COR-L47 (cell line): ENCODE measurements at places on chromosomes 3 and 15.

DNA sequence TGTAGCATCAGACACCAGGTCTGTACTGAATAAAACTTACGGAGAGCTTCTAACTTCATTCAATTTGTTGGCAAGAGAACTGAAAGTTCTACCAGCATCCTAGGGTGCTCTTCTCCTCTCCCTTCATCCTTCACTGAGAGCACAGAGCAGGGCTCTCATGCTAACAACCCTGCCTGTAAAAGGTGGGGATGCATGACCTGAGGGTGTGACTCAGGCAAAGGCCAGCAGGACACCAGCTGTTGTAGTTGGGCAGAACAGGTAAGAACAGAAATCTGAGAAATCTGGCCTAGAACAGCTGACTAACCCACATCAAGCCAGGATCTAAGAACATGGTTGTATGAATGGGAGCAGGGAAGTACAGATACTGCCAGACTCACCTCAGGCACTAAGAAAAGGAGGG, 64.2 kb downstream of the MYLK start:
- no peak for DNase-seq

- DNase-seq: no peak
These were observed 78.2 kb downstream of the TM2D3 start for GRCh38 chr15:101573951-101574350.

GRCh38 chr3:177778633-177779032, 581.4 kb upstream of the TBL1XR1 start:
- DNase-seq: no peak

DNA sequence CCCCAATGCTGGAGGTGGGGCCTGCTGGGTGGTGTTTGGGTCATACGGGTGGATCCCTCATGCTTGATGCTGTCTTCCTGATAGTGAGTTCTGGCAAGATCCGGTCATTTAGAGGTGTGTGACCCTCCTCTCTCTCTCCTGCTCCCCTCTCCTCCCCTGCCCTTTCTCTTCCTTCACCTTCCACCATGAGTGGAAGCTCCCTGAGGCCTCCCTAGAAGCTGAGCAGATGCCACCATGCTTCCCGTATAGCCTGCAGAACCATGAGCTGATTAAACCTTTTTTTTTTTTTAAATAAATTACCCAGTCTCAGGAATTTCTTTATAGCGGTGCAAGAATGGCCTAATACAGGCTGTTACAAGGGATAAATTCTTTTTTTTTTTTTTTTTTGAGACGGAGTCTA, 36.3 kb upstream of the IQSEC1 start:
- no peak for DNase-seq

- no peak for DNase-seq
These were observed 7.5 kb upstream of the RHO start for GRCh38 chr3:129520960-129521359.

DNA sequence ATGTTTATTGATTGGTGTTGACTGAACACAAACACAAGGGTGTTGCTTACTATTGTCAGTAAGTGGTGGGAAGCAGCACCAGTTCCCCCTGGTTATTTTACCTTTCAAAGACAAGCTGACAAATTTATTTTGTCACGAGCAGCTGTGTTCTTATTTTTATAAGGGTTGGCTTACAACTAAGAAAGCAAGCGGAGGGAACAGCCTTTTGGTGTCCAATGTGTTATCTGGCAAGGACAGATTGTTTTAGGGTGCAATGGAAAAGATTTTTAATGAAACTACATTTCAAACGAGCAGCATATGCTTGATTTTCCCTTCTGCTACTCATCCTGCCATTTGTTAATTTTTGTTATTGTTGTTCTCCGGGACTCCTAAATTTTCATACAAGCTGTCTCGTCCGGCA, 920.6 kb upstream of the CFAP20DC start:
- DNase-seq: no peak

DNA sequence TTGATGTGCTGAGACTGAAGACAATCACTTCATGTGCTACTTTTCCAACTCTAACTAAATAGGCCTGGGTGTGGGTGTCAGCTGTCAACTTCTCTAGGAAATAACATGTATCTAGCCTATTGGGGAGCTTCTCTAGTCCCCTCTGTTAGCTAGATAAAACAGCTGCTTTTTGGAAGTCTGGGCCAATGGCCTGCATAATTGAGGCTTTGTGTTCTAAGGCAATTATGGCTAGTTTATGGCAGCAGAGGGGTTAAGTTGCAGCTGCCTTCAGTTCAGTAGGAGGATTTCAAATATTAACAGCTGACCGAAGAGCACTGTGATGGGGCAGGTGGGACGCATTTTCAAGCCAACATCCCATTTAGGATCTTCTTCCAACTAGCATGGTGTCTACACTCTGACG, 6.4 kb downstream of the COL8A1 start:
- no peak for DNase-seq

DNA sequence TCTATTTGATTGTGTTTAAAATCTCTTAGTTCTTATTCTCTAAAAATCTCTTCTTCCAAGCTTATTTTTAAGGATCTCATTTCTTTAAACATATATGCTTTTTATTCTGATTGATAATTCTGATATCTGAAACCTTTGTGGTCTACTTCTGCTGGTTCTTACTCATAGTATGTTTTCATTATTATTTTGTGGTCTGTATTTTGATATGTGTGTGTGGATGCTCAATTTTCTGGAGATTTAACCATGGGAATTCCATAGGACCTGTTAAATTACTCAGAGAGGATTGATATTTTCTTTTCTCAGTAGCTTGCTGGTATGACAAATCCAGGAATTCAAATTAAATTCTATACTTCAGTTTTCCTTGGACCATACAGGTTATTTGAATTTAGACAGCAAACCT, 14.7 kb upstream of the HHLA2 start:
- no peak for DNase-seq

DNA sequence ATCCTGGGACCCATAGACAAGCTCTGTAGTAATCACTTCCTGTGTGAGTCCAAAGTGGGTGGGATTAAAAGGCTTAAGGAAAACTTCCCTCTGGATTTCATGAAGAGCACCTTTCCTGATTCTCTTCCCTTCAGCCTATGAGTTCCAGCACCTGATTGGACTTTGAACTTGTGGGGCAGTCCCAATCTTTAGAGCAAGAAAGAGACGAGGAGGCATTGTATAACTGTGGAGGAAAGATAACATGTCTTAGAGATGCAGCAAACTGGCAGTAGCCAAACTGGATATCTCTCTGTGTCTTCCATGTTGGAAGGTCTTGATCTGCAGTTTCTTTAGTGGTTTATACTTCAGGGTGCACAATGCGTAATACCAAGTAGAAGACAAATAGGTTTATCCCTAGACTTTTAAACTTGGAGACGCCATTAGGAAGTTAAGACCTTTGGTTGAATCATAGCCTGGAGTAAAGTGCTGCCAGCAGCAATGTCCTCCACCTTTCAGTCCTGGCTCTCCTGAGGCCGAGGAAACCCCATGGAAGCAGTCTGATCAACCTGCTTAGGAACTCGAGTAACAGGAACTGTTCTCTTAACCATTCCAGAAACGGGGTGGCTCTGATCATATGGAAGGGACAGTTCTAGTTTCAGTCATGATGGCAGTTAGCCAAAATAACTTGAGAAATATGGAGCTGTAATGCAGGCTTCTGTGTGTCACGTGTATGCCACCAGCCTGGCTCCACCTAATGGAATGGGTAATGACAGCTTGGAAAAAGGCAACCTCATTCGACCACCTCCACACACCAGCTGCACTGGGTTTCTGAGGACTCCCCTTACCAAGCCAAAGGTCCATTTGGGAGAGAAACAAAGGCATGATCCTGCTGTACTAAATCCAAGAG, 4.7 kb downstream of the EIF1B start:
- DNase-seq: no peak

GRCh38 chr3:194854659-194855390, 169.1 kb downstream of the FAM43A start:
- no peak for DNase-seq

- DNase-seq: no peak
These were observed 16.0 kb downstream of the H1-8 start for GRCh38 chr3:129558772-129559564.

- no peak for DNase-seq
These were observed 131.6 kb upstream of the CMC1 start for GRCh38 chr3:28109829-28110228.

- DNase-seq: no peak
These were observed 381.1 kb downstream of the CTNNB1 start for GRCh38 chr3:41580274-41580959.

DNA sequence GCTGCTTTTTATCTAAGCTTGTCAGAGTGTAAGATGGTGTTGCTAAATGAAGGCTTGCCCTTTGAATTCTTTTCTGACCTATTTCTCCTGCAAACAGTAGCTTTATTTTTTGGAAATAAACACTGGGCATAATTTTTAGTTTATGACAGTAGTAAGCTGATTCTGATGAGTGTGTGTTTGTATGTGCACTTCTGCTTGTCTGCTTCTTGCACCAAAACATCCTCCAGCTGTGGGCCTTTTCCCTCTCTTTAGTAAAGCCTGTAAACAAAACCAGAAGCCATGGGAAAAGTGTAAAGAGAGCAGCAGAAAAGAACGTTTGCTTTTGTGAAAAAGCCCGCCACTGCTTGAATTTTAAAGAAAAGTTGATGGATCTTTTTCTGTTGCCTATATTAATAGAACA, 136.4 kb upstream of the IL12A start:
- no peak for DNase-seq

GRCh38 chr3:169272532-169272931, 391.0 kb downstream of the MECOM start:
- DNase-seq: no peak

GRCh38 chr3:196969660-196970546, 1.3 kb upstream of the PIGZ start:
- DNase-seq: peak; percentile 57

GRCh38 chr15:88674661-88675060, 35.8 kb downstream of the ISG20 start:
- DNase-seq: no peak

- DNase-seq: no peak
These were observed 203.3 kb upstream of the GRM7 start for GRCh38 chr3:6657591-6657990.

DNA sequence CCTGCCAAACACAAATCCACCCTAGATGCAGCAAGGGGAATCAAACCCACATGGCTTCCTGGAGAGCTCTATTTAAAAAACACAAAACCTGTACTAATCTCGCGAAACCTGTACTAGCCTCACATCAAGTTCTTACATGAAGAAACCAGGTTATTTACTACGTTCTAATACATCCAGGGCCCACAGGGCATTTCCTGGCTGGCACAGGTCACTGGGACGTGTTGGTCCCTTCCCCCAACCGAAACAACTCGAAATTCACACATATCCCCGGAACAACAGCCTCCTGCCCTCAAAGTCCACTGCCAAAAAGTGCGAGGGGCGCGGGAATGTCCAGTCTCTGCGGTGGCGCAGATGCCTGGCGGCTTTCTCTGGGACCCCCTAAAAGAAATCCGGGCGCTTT, 955 bp downstream of the CDCP1 start:
- no peak for DNase-seq

- no peak for DNase-seq
These were observed 15.6 kb upstream of the RAF1 start for GRCh38 chr3:12679468-12679867.

GRCh38 chr3:112392393-112393359, 59.7 kb downstream of the CD200 start:
- DNase-seq: no peak

GRCh38 chr15:57224664-57225063, 151.6 kb upstream of the CGNL1 start:
- DNase-seq: no peak

- peak; percentile 59 for DNase-seq
These were observed 45.7 kb downstream of the WDR76 start for GRCh38 chr15:43872416-43873020.

DNA sequence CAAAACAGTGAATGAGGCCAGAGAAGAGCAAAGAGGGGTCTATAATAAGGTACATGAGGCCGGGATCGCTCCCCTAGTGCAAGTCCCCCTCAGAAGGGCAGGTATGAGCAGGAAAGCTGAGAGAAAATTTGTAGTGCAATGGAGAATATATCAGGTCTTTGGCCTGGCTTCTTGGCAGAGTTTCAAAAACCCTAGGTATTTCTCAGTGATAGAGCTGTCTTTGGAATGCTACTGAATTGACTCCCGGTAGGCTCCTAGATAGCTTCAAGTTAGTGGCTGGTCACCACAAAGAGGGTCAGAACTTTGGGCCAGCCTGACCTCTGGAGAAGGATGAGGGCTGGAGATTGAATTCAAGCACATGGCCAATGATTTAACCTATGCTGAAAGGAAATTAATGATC, 30.6 kb upstream of the OXTR start:
- no peak for DNase-seq

- DNase-seq: no peak
These were observed 78.2 kb downstream of the SMAD3 start for GRCh38 chr15:67143646-67144045.

DNA sequence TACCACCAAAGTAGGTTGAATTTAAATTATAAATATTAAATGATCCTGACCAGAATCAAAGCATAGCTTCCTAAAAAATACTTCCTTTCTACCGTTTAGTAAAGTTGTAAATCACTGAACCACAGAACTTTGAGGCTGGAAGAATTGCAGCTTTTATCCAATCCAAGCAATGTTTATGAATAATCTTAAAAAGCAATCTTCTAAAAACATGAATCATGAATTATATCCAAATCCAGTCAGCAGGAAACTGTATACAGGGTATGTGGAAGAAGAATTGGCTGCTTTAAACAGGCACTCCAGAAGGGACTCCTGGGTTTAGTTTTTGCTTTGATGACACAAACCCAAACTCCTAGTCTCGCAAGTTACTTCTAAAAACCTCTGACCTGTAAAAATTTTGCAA, 30.2 kb downstream of the HEG1 start:
- DNase-seq: no peak

DNA sequence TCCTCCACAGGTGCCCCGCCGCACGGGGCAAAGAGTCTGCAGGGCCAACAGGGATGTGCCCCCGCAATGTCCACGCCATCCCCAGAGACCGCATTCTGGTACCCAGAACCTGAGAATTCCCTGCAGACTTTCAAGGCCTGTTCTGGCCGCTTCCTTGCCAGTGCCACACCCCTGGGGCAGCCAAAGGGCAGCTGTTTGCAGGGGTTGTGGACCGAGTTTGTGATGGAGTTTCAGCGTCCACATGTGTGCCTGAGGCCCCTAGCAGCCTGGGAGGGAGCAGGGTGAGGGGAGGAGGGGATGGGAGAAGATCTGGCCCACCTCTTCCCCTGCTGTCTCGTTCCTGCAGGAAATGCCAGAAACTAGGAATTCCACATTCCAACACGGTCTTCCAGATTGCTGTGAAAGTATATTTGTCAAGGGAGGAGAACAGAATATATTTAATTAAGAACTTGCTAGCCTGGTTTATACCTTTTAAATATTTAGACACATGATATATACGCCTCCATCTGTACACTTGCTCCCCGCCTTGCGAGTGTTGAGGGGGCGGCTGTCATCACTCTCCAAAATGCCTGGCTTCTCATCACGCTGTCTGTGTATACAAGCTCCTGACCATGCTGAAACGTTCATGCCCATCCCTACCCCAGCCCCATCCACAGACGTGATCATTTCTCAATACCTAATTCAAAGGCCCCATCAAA, 31.1 kb upstream of the RASA2 start:
- DNase-seq: no peak
